ENCODE measurements at places on chromosomes 12 and 14. TPM values are rescaled to one million over a fixed set of nuclear protein-coding genes. Genes with fewer than 3 reads are reported as not detected.

Gene ADCY4
- 0.16 TPM for total RNA-seq

Gene SDS
- total RNA-seq, result not detected

Gene GPRC5A
- 36.7 TPM for total RNA-seq

Gene CABP1
- 0.16 TPM for total RNA-seq

Gene FOXG1
- not detected for total RNA-seq

Gene CHGA
- not detected for total RNA-seq

Gene NOS1
- not detected for total RNA-seq

Gene OTOGL
- not detected for total RNA-seq

Gene IL23A
- 1.1 TPM for total RNA-seq

Gene PTGER2
- total RNA-seq, result 14.5 TPM

Gene NANOG
- not detected for total RNA-seq

Gene RPS6KA5
- total RNA-seq, result 1.6 TPM

Gene ASIC1
- total RNA-seq, result 4.8 TPM

Gene CAPS2
- 0.33 TPM for total RNA-seq

Gene GRIP1
- 2.4 TPM for total RNA-seq

Gene NEMP1
- 10.9 TPM for total RNA-seq

Gene NKX2-8
- total RNA-seq, result not detected

Gene YBX3
- 157 TPM for total RNA-seq

Gene CHD8
- 45.5 TPM for total RNA-seq

Gene KRT2
- total RNA-seq, result not detected

Gene E2F7
- total RNA-seq, result 10.9 TPM

Gene DIO3
- not detected for total RNA-seq

Gene TEX52
- total RNA-seq, result not detected

Gene SPPL3
- total RNA-seq, result 26.5 TPM

Gene MORN3
- 0.16 TPM for total RNA-seq

Gene ARHGEF25
- total RNA-seq, result 6.1 TPM

Gene PNMA1
- total RNA-seq, result 27.1 TPM

Gene CFAP54
- total RNA-seq, result 0.38 TPM

Gene RPGRIP1
- total RNA-seq, result not detected

Gene TTC6
- under 0.01 TPM for total RNA-seq

Gene OAS2
- total RNA-seq, result not detected

Gene GARIN6
- not detected for total RNA-seq

Gene JAG2
- total RNA-seq, result 2.4 TPM

Gene MYH6
- not detected for total RNA-seq

Gene IL22
- total RNA-seq, result not detected

Gene SOAT2
- not detected for total RNA-seq

Gene CATSPERB
- total RNA-seq, result not detected

Gene CCDC196
- not detected for total RNA-seq

Gene SERPINA3
- total RNA-seq, result 0.16 TPM

Gene OTX2
- not detected for total RNA-seq

Gene ERBB3
- total RNA-seq, result 2.3 TPM

Gene TMPRSS12
- not detected for total RNA-seq

Gene RFX4
- not detected for total RNA-seq

Gene SYNDIG1L
- not detected for total RNA-seq

Gene PMEL
- total RNA-seq, result 6.6 TPM

Gene CBX5
- total RNA-seq, result 44.6 TPM

Gene SLC4A8
- total RNA-seq, result 1.3 TPM

Gene SERPINA9
- not detected for total RNA-seq

Gene SPX
- 6.5 TPM for total RNA-seq

Gene PELI2
- total RNA-seq, result 6.8 TPM

Measured in mesangial cell (primary cell).